ENCODE measurements at places on chromosomes 11 and 22. TPM values are rescaled to one million over a fixed set of nuclear protein-coding genes. Genes with fewer than 3 reads are reported as not detected.

DNA sequence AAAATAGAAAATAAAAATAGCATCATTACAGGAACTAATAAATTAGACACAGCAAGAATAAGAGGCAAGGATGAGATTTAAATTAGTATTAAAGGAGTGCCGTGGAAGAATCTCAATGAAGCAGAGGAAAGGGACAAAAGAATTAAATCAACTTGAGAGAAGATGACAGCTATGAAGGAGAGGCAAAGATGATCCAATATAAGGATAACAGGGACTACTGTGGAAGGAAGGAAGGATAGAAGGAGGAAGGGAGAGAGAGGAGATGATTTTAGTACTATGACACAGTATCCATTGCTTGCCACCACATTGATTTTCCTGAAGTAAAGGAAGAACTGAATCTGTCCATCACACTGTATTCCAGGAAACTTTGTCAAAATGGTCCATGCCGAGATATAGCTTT is 98.0 kb downstream of the EFCAB6 start:
- DNase-seq, result no peak

DNA sequence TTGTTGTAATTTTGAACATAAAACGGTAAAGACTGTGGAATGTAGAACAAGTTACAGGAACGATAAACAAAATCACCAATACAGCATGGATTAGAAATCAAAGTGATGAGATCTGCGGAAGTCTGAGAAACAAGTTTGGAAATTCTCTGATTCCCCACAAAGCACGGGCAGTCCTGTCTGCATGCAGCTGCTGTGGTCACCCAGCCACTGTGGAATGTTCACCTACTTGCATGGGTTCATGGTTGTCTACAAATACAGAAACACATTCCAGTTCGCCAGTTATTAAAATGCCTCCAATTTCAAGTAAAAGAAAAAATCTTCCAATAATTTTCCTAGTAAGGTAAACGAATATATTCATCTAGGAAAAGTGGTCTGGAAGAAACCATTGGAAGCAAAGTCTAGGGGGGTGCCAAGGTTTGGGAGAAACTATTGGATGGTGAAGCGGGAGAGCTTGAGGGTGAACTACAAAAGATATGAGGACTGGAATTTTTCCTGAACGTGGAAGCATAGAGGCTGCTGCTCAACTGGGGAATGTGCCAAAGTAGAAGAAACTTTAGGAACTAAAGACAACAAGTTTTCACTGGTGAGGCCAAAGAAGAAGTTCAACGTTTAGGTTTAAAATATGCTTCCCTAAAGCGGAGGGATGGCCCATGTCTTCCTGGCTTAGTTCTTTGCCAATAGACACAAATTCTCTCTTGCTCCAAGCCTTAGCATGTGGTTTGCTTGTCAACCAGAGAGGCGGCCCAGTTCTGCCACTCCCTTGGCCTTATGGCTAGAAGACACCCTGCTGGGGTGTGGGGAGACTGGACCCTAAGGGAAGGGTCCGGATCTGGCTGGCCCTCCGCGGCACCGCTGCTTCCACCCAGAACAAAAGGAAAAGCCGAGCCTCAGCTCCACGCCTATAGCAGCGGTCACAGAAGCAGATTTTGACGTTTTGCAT is 70.2 kb downstream of the CTTN start:
- DNase-seq, result no peak

DNA sequence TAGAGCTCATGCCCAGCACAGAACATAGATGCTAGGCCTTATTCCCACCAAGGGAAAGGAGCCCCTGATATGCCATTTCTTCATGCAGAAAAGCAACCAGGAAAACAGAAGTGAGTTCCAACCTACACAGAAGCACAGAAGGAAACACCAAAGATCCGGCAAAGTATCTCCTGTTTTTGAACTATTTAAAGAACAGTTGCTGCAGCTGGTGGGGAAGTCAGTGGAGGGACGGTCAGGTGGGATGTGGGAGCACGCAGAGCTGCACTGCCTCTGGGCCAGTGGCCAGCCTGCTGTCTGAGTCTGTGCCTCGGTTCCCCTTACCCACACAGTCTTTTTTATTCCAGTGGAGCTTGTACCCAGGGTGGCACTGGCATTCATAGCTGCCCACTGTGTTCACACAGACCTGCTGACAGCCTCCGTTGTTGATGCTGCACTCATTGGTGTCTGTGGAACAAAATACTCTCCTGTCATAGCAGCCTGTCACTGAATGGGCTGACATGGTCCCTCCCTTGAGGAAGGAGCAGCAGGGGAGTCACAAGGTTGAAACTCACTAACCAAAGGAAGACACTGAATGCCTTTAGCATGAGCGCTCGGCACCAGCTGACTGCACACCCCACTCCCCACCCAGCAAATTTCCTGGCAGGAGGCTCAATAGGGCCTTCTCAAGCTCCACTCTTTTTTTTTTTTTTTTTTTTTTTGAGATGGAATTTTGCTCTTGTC is 37.9 kb downstream of the SCUBE2 start:
- DNase-seq, result no peak

- no peak for DNase-seq
These were observed 216.6 kb downstream of the CEP164 start for GRCh38 chr11:117544130-117544800.

DNA sequence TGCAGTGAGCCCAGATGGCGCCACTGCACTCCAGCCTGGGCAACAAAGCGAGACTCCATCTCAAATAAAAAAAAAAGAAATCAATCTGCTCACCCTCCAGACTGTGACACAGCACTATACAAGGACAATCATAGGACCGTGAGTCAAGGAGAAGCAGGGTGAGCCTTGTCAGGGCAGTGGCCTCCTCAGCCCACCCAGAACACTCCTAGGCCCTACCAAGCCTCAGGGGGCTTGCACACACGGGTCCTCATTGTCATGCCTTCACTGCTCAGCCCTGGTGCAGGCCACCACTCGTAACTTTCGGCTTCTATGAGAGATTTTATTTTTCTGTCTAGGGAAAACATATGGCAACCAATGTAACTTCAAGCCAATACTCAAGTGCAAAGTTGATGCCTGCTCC is 35.8 kb downstream of the DGCR2 start:
- DNase-seq, result peak; percentile 21

DNA sequence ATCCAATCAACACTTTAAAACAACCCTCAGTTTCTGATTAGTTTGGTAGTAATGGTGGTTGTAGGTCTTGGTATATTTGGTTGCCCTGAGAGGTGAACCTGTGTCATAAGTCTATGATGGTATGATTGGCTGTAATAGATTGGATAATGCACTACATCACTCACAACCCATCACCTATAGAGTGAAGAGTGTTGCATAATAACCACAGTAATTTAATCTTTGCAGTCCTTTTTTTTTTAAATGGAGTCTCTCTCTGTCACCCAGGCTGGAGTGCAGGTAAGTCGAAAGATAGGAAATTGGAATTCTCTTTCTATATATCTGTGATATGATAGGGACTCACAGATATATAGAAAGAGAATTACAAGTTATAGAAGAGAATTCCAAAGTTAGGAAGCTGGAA is 133.4 kb upstream of the PGR start:
- no peak for DNase-seq

- DNase-seq, result no peak
These were observed 430.6 kb downstream of the BUD13 start for GRCh38 chr11:116342148-116342547.

DNA sequence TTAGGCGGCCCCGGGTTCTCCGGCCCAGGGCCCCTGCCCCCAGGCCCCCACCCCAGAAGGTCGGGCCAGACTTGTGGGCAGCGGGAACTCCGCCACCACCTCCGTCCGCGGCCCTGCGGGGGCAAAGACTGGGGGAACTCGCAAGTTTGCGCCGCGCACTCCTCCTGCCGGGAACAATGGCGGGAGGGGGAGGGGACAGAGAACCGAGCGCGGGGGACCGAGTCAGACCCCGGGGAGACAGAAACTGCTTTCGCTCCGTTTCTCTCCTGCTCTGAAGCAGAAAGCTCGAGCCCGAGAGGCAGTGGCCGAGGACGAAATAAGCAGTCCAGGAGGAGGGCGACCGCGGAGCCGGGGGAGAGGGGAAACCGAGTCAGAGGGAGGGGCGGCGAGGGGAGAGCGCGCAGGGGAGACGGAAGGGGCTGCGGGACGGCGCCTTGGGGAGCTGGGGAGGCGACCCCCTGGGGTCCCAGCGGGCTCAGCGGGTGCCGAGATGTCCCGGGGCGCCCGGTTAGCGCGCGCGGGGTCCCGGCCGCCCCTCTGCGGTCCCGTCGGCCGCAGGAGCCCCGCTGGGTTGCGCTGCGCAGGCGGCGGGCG is 555 bp downstream of the TP53I11 start:
- no peak for DNase-seq

DNA sequence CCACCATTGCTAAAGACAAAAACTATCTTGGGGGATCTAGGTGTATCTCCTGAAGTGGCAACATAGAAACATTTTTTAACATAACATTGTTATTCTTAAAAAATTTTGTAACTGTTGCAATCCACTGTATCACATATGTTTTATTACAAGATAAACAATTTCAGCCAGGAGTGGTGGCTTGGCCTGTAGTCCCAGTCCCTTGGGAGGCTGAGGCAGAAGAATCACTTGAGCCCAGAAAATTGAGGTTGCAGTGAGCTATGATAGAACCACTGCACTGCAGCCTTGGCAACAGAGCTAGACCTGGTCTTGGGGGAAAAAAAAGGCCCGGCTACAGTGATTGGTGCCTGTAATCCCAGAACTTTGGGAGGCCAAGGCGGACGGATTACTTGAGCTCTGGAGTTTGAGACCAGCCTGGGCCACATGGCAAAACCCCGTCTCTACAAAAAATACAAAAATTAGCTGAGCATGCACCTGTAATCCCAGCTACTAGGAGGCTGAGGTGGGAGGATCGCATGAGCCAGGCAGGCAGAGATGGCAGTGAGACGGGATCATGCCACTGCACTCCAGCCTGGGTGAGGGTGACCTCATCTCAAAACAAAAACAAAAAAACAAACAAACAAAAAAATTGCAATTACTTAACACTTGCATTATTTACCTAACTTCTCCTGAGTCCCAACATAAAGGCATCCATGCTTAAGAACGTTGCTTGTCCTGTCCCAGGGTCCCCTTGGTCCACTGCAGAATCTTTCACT is 1.5 kb upstream of the DEPDC5 start:
- no peak for DNase-seq

DNA sequence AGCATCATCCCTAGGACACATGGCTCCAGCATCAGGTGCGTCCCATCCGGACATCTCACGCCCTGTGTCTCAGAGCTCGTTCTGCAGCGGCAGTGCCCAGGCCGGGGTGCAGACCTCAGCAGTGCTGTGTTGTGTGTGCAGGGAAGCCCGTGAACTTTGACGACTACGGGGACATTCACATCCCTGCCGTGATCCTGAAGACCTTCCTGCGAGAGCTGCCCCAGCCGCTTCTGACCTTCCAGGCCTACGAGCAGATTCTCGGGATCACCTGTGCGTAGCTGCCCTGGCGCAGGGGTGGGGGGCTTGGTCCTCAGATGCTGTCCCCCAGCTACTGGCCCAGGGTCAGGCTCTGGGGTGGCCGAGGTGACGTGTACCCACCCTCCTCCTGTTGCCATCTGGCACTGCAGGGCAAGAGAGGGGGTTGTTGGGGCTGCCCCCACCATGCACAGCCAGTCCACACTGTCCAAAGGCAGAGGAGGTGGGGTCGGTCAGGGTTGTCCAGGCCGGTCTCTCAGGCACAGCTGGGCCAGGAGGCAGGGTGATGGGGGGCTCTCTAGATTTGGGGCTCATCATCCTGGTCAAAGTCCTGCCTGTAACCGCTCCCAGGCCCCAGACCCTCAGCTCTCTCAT is 96.5 kb downstream of the ARHGAP8 start:
- DNase-seq, result no peak

- no peak for DNase-seq
These were observed 8.3 kb downstream of the KIRREL3 start for GRCh38 chr11:126992065-126992803.

DNA sequence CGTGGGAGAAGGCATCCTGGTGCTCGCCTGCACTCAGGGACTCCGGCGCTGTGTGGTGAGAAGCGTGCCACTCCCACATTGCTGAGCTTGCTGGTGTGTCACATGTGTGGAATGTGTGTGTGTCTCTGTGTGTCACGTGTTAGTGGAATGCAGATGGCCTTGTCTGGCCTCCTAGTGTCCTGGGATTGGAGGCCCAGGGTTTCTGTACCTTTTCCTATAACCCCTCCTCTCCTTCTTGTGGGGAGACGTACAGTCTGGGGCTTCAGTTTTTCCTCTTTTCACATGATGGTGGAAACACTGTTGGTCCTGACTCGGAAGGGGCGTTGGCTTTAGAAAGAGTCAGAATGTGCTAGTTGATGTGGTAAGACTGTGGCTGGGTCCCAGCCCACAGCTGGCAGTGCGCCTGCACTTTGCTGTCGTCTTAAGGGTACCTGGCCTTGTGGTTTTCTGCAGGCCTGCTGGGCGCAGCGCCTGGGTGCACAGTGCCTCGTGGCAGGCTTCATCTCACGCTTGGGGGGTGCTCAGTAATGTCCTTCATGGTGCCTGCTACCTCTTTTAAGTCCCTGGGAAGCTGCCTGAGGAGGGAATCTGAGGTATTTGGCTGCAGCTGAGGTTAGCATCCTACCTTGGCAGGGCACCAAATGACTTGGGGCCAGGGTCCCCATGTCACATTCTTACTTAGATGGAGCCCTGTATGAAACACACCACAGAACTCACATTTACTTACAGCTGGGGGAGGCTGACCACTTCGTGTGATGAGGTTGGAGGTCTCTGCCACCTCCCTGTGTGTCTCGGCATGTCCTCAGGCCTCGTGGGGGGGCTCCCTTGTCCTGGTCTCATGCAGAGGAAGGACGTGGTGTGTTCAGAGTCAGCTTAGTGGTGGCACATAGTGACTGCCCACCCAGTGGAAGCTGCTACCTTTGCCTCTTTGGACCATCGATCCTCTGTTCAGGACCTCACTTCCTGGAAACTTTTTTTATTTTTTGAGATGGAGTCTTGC is 61.9 kb downstream of the MED15 start:
- peak; percentile 88 for DNase-seq

DNA sequence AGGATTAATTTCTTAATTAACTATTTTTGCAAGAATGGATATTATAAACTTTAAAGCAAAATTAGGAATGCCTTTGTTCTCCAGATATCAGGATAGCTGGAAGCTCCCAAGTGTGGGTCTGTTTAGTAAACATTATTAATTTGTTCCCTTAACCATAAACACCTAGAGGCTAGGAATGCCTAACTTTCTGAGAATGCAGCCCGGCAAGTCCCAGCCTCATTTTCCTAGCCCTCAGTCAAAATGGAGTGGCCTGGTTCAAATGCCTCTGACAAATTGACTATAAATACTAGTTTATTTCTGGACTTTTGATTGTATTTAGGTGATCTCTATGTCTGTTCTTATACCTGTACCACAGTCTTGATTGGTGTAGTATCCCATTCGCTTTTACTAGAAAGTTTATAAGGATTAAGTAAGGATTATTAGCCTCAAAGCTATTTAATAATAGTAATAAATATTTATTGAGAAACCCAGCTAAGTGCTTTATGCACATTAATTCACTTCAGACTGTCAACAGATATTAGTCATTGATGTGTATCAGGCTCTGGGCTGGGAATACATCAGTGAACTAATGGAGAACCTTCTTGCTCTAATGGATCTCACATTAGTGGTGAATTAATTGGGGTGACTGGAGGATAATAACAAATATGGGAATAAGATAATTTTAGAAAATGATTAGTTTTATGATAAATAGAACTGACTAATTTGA is 25.8 kb downstream of the PPME1 start:
- DNase-seq, result no peak

- DNase-seq, result no peak
These were observed 27.4 kb downstream of the RPL3 start for GRCh38 chr22:39292031-39292462.

The KRTAP5-11 gene
- not detected for total RNA-seq

The TRPM5 gene
- total RNA-seq, result not detected

The CACNA1I gene
- total RNA-seq, result 0.16 TPM

Measured in sigmoid colon (tissue), 7 donors.